ENCODE measurements at places on chromosomes 7 and 10.

GRCh38 chr7:6271060-6271658 lies 1.3 kb downstream of the CYTH3 start:
- peak; percentile 7 for DNase-seq

GRCh38 chr7:28410628-28411531 lies 1.4 kb upstream of the CREB5 start:
- no peak for DNase-seq

DNA sequence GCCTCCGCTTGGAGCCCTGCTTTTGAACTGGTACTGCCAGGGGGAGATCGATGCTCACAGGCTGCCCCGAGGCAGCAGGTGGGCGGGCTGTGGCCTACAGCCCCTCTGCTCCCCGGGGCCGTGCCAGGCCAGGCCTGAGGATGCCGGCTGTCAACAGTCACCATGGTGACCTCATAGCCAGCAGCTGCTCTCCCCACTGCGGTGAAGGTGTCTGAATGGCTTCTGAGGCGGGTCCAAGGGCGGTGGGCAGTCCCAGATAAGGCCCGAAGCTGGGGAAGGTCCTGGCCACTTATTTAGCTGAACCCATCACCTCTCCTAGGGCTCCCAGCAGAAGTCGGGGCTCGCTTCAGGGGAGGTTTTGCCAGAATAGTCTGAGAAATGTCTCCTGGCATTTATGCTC lies 179.3 kb downstream of the ARHGAP12 start:
- no peak for DNase-seq

DNA sequence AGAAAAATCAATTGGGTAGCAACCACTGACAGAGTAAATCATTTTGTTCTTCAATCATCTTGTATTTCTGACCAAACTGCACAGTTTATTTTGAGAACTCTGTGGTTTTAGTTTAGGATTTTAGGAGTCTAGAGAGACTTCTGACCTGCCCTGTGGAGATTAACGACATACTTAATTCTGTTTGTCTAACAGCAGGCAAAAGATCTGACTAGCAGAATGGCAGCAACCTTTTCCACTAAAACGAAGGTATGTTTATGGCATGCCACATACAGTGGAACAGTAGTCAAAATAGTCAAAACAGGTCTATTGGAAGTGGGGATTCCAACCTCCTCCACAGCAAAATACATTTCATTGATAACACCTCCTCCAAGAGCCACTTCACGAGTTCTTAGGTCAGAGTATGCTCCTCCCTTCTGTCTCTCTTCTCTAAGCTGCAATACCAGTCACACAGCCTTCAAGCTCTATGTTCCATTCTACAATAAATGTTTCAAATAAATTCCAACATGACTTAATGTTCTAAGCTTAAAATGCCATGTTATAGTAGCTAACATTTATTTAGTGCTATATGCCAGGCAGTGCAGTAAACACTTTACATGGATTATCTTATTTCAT lies 34.4 kb downstream of the NRCAM start:
- DNase-seq = no peak

- no peak for DNase-seq
Measured at GRCh38 chr10:90047243-90047729, 345.9 kb downstream of the KIF20B start.

- DNase-seq = no peak
Measured at GRCh38 chr10:110423650-110424049, 74.1 kb upstream of the DUSP5 start.

- no peak for DNase-seq
Measured at GRCh38 chr7:2037808-2038522, 194.8 kb downstream of the MAD1L1 start.

GRCh38 chr7:157266272-157266671 lies 70.5 kb upstream of the DNAJB6 start:
- no peak for DNase-seq

GRCh38 chr7:140389445-140389844 lies 8.9 kb downstream of the SLC37A3 start:
- DNase-seq = no peak

- DNase-seq = no peak
Measured at GRCh38 chr7:134625550-134625949, 21.1 kb upstream of the BPGM start.

GRCh38 chr10:59907537-59907917 lies 1.2 kb upstream of the CCDC6 start:
- no peak for DNase-seq

DNA sequence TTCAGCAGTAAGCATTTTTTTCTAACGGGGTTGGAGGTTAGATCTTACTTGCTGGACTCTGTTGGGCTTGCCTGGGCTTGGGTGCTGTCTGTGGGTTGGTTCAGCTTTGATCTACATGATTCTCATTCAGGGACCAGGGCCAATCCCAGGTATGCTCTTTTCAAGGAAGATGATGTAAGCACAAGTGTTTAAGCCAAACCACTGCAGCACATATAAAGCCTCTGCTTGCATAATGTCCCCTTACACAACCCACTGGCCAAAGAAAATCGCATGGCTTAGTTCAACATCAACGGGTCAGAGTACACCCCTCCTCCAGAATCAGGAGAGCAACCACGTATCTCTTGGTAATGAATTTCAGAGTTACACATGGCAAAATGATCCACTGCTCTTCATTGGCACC lies 83.9 kb downstream of the DNAJB9 start:
- DNase-seq = no peak

- DNase-seq = no peak
Measured at GRCh38 chr7:12715372-12716133, 28.1 kb downstream of the ARL4A start.

GRCh38 chr7:106561151-106561550 lies 99.8 kb downstream of the CCDC71L start:
- no peak for DNase-seq

DNA sequence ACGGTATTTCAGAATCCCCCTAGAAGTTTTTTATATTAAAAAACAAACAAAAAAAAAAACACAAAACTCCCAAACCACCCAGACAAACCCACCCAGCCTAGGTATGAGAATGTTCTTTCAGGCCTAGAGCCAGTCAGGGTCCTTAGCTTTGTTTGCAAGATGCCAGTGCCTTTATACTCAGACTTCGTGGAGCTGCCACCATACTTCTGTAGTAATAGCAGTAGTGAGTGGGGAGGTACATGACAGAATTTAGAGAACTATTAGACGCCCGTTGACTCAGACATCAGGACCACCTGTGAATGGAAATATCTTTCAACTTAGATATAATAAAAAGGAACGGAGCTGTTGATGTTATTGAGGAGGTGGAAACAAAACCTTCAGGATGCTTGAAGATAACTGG lies 138.2 kb upstream of the MKLN1 start:
- DNase-seq = no peak

DNA sequence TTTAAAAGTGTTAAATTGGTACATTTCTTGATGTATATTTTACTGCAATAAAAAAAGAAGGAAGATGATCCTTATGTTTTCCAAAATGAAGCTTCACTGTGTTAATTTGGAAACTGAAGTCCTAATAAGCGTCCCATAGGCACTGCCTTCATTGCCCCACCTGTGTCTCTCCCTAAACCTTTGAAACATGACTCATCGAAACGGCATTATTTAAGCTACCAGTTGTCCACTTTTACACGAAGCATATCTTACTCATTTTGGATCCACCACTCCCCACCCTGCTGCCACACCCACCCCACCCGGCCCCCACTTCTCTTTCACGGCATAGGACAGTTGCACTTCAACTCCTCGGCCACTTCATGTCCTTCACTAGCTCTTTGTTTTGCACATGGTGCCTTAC lies 85.5 kb downstream of the KIAA1549 start:
- no peak for DNase-seq

GRCh38 chr7:50721160-50721559 lies 61.5 kb downstream of the GRB10 start:
- DNase-seq = no peak

GRCh38 chr7:148031811-148032210 lies 558.8 kb upstream of the C7orf33 start:
- no peak for DNase-seq

- DNase-seq = no peak
Measured at GRCh38 chr10:94344522-94345122, 18.1 kb downstream of the NOC3L start.

DNA sequence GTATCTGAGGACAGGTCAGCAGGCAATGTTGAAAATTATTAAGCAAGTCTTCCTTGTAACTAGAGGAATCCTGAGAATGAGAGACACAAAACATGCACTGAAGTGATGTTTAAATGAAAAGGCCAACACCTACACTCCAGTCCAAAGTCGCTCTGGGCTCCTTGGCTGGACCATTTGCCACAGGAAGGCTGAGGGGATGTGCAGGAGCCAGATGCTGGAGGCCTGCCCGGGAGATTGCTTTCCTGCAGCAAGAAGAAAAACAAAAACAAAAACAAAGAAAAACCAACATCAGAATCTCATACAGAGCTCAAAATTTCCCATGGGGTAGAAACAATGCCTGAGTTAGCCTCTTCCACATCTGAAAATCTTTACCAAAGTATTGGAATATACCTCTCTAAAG lies 157.0 kb downstream of the DGKI start:
- no peak for DNase-seq

DNA sequence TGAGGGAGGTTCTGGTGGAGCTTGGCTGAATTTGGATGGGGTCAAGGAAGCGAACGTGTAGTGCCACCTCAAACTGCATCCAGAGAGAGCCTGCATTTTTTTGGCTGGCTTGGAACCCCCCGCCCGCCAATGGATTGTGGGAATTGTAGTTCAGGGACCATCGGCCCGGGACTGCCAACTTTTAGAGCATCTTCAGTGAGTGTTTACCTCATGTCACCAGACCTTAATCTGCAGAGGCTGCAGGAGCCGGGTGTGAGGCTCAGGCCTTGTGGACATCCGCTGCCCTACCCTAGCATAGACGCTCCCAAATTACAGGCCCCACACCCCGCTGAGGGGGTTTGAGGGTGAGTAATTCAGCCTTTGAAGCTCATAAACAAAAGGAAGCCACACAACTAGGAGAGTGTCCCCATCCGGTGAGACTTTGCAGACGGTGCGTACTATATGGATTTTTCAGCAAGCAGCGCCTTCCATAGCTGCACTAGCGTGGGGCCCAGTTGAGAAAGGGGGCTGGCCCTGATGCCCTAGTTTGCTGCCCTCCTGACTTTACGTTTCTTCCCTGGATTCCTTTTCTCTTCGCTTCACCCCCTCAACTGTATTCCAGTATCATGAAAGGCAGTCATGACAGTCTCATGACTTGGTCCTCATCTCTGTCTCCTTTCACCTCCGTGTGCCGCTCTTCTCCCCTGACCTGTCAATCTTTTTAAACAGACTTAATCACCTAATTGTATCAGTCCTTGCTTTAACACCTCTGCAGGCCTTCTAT lies 717 bp downstream of the CNPY4 start:
- peak; percentile 29 for DNase-seq

- DNase-seq = no peak
Measured at GRCh38 chr10:105807935-105808587, 1167.0 kb downstream of the SORCS3 start.

DNA sequence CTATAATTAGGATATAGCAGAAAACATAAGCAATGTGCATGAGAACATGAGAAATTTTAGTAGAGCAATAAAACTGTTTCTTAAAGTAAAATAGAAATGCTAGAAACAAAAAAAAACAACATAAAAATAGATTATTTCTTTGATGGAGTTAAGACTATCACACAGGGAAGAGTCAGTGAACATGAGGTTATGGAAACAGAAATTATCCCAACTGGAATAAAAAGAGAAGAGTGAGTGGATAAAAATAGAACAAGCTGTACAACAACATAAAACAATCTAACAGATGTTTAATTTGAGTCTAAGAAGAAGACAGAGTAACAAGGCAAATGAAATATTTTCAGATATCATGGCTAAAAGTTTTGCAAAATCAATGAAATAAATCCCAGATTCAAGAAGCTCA lies 7.5 kb upstream of the OR6B1 start:
- DNase-seq = no peak

GRCh38 chr7:46909601-46910051 lies 672.3 kb downstream of the TNS3 start:
- no peak for DNase-seq

GRCh38 chr7:158414002-158414401 lies 173.6 kb downstream of the PTPRN2 start:
- DNase-seq = no peak

- DNase-seq = no peak
Measured at GRCh38 chr7:127736511-127736910, 84.5 kb downstream of the SND1 start.

DNA sequence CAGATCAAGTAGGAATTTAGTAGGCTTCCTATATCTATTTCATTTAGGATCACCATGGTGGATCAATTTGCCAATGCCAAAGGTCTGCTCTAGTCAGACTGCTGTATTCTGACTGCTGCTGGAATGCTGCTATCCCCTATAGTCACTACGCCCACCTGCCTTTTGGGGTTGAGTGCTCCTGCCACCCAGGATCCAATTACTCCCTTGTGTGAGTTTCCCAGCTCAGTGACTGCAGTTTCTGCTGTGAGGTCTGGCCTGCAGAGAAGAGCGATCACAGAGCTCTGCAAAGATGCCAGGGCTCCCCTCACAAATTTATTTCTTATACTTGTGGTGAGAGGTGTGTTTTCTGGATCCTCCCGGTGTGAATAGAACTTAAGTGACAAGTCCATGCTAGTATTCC lies 88.1 kb upstream of the FOXI2 start:
- no peak for DNase-seq

- DNase-seq = no peak
Measured at GRCh38 chr10:12823328-12823727, 178.2 kb downstream of the CCDC3 start.

DNA sequence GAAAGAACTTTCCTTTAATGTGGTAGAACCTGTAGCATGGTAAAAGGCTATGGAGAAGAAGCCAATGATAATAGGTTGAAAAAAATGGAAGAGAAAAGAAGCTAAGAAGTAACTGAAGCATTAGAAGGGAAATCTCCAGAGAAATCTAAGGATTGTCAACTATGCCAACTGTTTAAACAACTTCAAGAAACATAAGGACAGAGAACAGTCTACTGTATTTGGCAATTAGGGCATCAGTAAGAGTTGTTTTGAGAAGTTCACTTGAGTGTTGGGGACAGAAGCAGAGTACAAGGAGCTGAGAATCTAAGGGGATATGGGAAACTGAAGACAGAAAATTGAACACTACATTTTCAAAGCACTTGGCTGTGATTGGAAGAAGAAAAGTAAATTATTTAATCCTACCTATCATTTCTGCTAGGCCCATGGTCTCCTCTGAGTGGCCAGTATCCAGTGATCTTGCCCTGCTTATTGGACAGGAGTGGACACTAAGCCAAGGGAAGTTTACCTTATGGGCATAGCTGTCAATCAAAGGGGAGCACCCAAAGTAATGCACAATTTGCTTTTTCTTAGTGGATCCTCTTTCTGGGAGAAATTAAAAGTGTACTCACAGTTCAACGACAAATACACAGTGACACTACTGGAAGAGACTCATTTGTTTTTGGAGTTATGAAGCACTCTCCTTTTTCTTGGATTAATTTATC lies 56.4 kb upstream of the CCDC71L start:
- no peak for DNase-seq
